ENCODE measurements at places on chromosomes 7 and 10.

DNA sequence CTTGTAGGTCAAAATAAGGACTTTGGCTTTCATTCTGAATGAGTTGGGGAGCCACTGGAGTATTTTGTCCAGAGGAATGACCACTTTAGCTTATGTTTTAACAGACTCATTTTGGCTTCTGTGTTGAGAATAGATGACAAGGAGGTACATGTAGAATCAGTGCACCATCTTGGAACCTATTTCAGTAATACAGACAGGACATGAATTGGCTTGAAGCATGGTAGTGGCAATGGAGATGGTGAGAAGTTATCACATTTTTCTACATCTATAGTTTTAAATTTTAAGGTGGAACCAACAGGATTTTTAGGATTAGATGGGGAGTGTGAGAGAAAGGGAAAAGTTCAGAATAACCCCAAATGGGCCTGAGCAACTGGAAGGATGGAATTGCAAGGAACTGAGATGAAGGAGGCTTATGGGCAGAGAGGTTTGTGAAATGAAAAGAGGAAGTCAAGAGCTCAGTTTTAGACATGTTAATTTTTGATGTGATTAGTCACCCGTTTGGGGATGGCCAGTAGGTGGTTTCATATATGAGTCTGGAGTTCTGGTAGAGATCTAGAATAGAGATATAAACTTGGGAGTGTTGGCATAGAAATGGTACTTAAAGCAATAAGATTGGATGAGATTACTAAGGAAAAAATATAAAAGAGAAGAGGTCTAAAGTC is 89.2 kb upstream of the JAZF1 start:
- no peak for DNase-seq

GRCh38 chr7:82375713-82376112 is 67.9 kb downstream of the CACNA2D1 start:
- DNase-seq, result no peak

DNA sequence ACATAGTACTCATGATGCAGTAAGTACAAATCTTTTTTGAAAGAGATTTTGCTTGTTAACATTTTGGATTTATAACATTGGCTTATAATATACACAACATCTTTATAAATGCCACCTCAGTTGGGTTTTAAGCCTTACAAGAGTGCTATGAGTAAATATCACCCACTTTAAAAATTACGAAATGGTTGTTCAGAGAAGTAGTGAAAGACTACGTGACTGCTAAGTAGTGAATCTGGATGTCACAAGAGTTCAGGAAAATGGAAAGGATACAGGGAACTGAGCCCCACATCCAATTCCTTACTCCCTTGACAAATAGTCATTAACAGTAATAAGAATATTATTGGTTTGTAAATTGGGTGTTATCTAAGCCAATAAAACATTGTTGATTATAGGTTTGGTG is 20.0 kb downstream of the TMEM106B start:
- DNase-seq, result no peak

DNA sequence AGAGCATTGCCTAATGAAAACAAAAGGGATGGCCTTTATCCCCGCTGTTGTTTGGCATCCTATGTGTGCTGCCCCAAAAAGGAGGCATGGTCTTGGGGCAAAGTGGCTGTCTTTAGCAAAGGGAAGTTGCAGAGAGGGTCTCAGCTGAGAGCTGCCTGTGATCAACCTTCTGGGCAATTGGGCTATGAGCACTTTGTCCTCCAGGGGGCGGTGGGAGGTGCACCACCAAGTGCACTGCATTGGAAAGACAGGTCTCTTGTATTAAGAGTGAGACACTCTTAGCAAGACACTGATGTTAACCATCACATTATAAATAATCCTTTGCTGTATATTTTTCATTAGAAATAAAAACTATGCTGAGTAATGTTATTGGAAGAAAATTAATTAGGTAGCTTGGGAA is 314.8 kb downstream of the POM121L12 start:
- no peak for DNase-seq

DNA sequence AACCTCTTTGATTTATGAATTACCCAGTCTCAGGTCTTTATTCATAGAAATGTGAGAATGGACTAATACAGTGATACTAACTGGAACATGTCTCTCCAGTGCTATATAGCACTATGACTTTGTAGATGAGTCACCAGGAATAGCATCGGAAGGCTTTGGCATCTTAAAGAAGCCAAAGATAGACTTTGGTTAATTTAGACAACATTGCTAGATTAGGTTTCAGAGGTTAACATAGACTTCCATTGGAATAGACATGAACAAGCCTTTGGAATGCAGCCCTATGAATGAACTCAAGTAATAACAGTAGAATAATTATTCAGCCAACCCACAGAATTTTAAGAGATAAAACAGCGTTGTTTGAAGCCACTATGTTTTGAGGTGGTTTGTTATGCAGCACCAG is 169.2 kb downstream of the HGF start:
- DNase-seq, result no peak

GRCh38 chr10:102409604-102410428 is 8.8 kb downstream of the PSD start:
- DNase-seq, result no peak

- no peak for DNase-seq
These were observed 641.4 kb upstream of the MGMT start for GRCh38 chr10:128825626-128826025.

- DNase-seq, result no peak
These were observed 51.4 kb upstream of the PFKFB3 start for GRCh38 chr10:6151087-6151977.

DNA sequence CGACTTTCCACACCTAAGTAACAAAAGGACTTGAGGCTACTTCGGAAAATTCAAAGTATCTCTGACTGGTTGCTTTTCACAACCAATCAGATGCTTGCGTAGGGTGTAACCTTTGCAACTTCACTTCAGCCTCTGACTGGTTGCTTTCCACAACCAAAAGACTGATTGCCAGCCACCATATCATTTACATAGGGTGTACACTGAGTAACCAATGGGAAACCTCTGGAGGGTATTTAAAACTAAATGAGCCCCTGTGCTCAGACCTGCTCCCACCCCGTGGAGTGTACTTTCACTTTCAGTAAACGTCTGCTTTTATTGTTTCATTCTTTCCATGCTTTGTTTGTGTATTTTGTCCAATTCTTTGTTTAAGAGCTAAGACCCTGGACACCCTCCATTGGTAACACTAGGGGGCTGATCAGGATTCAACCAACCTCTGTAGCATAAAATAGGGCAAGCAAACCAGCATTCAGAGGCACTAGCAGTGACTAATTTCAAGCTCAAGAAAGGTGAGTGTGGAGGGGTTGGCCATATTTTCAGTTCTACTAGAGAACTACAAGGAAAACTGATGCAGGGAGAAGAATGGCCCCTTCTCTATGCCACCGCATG is 390.8 kb downstream of the POM121L12 start:
- DNase-seq, result no peak

DNA sequence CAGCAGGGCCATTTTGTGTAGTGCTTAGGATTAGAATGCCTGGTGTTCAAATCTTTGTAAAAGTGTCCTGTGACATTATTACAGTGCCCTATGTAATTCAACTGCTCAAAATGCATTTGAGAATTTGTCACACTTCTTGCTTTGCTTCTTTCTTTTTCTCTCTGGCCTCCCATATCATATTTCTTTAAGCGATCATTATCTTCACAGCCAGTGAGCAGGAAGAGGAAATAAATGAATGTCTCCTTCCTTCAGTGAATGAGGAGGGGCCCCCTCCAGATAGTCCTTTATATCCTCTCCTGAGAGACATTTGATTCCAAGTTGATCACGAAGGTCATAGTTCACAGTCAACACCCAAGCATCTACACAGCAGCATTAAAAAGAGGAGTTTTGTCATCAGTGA is 425.1 kb upstream of the NPVF start:
- DNase-seq, result no peak

DNA sequence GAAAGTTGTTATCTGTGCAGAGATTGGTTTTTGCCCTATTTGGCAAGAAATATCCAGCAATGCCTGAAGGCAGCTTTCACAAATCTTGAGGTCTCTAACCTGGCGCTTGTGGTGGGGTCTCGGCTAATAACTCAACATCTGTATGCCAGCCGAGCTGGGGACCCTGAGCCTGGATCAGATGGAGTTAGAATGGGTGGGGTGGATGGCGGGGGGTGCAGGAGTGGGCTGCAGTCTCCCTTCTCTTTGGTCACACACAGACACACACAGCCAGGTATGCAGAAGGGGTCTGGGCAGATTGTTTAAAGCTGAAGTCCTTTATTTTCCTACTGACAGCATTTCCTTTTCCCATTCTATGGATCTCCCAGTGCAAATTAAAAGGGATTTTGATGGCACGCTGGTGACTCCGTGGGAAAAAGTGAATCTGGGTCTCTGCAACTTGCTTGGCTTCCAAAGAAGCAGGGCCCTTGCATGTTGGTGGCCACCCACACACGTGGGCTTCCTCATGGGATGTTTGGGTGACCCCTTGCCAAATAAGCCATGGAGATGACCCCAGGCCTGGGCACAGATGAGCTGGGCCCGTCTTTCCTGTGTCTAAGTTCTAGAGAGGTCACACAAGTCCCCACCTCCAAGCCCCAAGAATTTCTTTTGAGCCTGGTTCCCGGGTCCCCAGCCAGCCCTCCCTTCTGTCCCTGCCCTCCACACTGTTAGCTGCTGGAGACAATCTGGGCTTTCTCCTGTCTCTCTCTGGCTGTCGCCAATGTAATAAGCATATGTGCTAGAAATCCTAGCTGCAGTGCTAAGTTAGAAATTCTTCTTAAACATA is 39.9 kb upstream of the EMX2 start:
- no peak for DNase-seq
